ENCODE measurements at places on chromosomes 5 and 9.

DNA sequence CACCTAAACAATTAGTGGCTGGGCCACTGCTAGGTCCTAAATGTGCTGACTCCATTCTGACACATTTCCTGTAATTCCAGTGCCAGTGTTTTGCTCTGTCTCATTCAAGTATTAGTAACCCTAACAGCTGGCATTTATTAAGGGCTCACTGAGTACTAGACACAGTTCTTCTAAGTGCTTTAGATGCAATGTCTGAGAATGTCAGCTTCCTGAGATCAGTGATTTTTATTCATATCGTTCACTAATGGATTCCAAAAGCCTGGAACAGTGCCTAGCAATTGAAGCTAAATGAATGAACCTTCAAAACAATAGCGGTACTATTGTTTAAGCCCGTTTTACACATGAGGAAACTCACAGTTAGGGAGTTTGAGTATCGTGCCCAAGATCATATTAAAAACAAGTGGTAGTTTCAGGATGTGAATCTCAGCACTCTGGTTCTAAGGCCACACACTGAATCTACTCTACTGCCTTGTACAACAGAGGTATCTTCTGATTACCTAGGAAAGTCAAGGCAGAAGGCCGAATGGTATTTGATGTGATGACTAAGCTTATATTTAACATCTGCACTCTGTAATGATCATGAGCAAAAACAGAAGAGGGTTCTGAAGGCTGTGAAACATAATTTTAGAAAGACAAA is 304.0 kb downstream of the PJA2 start:
- DNase-seq, result no peak

- DNase-seq, result no peak
Observed at GRCh38 chr9:71795097-71795813, 26.9 kb upstream of the CEMIP2 start.

- DNase-seq, result no peak
Observed at GRCh38 chr9:119861842-119862241, 492.6 kb upstream of the BRINP1 start.

- no peak for DNase-seq
Observed at GRCh38 chr9:107410420-107410819, 79.1 kb downstream of the KLF4 start.

- no peak for DNase-seq
Observed at GRCh38 chr9:127211983-127212382, 52.6 kb upstream of the GARNL3 start.

DNA sequence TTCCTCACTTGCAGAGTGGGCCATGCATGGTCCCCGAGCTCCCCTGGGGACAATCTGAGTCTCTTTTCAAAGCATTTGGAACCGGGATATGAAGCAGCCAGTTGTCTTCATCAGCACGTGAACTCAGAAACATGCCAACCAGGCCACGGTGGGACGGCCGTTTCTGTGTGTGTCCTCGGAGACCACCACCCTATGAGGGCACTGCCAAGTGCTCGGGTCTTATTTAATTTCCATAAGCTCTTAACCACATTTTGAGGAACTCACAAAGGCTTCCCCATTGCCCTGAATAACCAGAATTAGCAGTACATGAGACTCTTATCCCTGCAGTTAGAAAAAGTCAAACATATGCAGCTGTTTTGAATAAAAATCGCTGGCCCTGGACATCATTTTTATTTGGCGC is 60.1 kb downstream of the OTULIN start:
- no peak for DNase-seq

- DNase-seq, result no peak
Observed at GRCh38 chr5:173547579-173547978, 68.9 kb downstream of the BOD1 start.

GRCh38 chr9:130634191-130634768 is 30.1 kb upstream of the PRDM12 start:
- DNase-seq, result no peak

- no peak for DNase-seq
Observed at GRCh38 chr5:143239882-143240518, 163.5 kb downstream of the NR3C1 start.

- DNase-seq, result no peak
Observed at GRCh38 chr5:143671674-143672569, 140.0 kb upstream of the HMHB1 start.

DNA sequence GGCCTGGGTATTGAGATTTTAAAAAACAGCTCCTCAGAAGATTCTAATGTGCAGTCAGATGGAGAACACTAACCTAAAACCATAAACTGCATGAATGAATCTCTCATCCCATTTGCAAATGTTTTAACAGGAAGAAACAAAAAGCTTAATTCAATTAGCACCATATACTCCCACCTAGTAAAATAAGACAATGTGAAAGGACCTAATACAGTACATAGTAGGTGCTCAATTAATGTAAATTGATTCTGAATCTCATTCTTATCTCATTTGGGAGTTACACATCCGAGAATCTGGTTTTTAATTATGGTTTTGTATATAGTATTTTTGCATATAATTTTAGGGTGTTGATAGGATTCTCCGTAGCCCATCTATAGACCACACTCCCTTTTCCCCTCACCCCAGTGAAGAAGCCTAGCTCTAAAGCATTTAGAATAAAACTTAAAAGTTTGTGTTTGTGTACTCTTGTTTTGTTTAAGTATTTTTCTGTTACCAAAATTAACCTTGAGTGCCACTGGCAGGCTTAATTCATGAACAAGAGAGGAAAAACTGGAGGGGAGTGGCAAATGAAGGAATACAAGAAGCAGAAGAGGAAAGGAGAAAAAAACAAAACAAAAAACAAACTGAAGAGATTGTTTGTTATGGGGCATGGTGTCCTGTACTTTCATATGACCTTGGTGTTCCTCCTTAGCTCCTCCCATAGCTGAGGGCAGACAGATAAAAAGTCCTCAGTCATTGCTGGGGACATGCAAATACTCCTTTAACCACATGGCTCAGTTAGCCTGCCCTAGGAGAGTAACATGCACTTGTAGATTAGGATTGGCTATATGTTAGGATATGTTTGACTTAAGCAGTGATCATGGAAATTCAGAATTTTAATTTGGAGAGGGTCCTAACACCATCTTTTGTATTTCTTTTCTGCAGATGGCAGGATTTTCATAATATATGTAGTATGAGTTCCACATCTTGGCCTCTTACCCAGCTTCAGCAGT is 1.2 kb downstream of the RNF14 start:
- no peak for DNase-seq

GRCh38 chr5:91053741-91054025 is 329.4 kb downstream of the ARRDC3 start:
- no peak for DNase-seq

DNA sequence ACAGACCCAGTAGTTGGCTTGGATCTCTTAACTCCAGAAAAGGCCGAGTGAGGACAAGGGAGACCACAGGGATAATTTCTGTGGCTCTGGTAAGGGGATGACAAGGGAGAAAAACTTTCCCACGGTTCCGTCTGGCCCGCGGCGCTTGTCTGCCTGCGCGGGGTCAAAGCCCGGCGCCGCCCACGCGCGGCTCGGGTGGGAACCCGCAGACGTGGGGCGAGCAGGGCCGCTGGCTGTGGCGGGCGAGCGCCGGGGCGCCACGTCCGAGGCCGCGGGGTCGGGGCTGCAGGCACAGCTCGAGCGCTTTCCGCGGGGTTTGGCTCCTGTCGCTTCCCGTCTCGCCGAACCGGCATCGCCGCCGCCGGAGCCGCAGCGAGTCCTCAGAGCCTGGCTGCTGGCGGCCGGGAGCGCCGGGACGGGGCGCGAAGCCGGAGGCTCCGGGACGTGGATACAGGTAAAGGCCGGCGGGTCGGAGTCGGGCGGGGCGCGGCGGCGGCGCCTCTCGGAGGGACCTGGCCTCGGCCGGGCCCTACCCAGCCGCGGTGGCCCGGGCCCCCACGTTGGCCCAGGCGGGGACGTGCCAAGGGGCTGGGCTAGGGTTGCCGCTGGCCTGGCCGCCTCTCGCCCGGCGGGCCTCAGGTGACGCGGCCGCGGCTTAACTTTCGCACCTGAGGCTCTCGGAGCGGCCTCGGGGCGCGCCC is at the start of gene RNF180:
RNF180 (plus strand) TSS at position 344 of the 701 bp plus-strand sequence. CDS start 34,965 bp downstream, outside the sequence.
- no peak for DNase-seq

DNA sequence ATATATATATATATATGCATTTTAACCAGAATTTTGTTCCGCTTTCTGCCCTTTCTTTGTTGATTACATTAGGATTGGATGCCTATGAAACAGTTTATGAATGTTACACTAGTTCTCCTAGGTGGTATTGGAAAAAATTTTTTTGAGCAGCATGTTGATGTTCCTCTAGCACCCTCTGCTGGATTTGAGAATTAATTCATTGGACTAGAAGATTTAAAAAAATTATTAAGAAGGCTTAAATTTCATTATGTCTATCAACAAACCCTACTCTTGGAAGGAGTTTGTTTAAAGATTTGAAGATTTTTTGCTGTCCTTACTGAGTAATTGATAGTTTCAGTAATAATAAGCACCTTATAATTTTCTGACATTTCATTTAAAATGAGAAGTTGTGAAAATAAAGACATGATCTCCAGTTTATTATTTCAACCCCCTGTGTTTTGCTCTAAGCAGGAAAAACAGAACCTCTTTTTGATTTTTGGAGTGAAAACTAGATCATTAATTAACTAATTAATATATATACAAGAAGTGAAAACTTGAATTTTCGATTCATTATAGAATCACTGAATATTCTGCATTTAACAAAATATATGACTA is 89.6 kb downstream of the CCDC171 start:
- DNase-seq, result no peak

- no peak for DNase-seq
Observed at GRCh38 chr9:105150991-105151685, 93.3 kb upstream of the SLC44A1 start.

GRCh38 chr5:93831449-93831848 is 90.0 kb upstream of the POU5F2 start:
- DNase-seq, result no peak

DNA sequence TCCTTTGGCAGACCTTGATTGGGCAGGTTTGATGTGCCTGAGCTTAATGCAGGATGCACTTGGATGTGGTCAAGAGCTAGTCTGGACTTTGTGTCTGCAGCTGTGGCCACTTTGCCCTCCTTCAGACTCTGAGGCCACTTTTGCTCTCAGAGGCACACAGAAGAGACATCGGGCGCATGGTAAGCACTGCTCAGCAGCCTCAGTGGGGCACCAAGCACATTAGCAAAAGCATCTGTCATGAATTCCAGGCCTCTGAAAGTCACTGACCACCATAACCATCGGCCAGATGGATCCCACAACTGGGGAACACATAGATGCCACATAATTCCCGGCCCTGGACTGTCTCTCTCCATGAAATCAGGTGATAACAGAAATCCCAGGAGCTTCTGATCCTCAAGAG is 34.3 kb upstream of the ZNF782 start:
- no peak for DNase-seq

GRCh38 chr9:38670542-38671371 is 49.2 kb downstream of the FAM240B start:
- no peak for DNase-seq

- DNase-seq, result no peak
Observed at GRCh38 chr9:3732077-3733038, 206.6 kb upstream of the RFX3 start.

DNA sequence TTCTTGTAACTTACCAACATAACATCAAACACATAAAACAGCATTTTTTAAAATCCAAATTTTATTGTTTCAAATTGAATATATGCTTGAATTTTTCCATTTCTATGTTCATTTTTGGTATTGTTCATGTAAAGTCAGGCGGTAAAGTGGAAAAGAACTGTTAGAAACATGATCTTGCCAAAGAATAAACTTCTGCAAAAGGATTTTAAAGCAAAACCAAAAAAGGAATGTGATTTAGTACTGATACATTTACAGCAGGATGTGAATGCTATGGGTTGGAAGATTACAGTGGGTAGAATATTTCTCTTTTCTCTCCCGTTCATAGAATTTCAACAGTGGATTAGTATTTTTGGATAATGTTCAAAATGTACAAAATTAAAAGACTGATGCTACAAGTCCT is 277.2 kb upstream of the MPDZ start:
- DNase-seq, result no peak

- no peak for DNase-seq
Observed at GRCh38 chr9:2424619-2425033, 197.0 kb upstream of the VLDLR start.

GRCh38 chr9:92463984-92464383 is 18.3 kb downstream of the ASPN start:
- DNase-seq, result no peak

GRCh38 chr9:105979290-105979689 is 284.9 kb downstream of the TMEM38B start:
- DNase-seq, result no peak

GRCh38 chr9:4328723-4329122 is 28.9 kb upstream of the GLIS3 start:
- DNase-seq, result no peak

DNA sequence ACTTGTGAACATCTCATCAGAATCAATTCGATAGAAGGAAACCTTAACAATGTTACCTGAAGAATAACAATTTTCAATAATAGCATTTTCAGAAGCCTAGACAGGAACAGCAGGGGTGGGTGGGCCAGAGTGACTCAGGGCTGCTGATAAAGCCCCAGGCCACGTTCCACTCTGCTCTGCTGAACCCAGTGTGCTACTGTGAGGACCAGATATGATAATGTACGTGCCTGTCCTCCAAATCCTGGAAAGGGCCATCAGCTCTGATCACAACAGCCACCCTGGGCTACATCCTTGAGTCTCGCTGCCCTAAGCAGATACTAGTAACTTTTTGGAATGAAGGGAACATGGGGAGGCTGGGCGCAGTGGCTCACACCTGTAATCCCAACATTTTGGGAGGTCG is 91.3 kb downstream of the PRRT1B start:
- no peak for DNase-seq

- DNase-seq, result no peak
Observed at GRCh38 chr5:161396171-161396570, 150.4 kb downstream of the GABRB2 start.

GRCh38 chr5:90866333-90866732 is 307.7 kb downstream of the ADGRV1 start:
- DNase-seq, result no peak

- DNase-seq, result no peak
Observed at GRCh38 chr5:66285343-66285922, 141.3 kb downstream of the SREK1 start.

DNA sequence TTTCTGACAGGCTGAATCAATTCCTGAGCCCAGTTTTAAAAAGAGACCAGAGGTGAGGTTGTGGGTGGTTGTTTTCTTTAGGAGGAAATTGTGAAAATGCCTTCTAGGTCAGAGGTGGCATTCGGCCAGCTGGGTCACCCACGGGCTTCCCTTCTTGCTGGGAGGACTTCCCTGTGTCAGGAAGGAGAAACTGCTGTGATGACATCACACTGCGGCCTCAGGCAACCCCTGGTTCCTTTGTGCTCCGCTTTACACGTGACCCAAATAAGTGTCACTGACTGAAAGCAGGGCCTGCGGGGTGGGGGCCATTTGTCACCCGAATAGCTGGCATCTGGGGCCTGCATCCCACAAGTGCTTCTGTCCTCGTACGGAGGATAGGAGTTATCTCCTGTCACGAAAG is 39.7 kb downstream of the FABP6 start:
- DNase-seq, result no peak

Measured in stimulated activated CD8-positive, alpha-beta memory T cell treated with anti-CD3 and anti-CD28 coated beads, Interleukin-4, amount 100 ng/mL, for 4 hours (primary cell).